Effector memory CD4-positive, alpha-beta T cell (primary cell): ENCODE measurements at places on chromosomes 7 and 10.

GRCh38 chr7:99505324-99505662 lies 831 bp downstream of the ZKSCAN5 start:
- DNase-seq, result no peak

GRCh38 chr10:132264306-132264950 lies 43.3 kb downstream of the STK32C start:
- DNase-seq, result no peak

DNA sequence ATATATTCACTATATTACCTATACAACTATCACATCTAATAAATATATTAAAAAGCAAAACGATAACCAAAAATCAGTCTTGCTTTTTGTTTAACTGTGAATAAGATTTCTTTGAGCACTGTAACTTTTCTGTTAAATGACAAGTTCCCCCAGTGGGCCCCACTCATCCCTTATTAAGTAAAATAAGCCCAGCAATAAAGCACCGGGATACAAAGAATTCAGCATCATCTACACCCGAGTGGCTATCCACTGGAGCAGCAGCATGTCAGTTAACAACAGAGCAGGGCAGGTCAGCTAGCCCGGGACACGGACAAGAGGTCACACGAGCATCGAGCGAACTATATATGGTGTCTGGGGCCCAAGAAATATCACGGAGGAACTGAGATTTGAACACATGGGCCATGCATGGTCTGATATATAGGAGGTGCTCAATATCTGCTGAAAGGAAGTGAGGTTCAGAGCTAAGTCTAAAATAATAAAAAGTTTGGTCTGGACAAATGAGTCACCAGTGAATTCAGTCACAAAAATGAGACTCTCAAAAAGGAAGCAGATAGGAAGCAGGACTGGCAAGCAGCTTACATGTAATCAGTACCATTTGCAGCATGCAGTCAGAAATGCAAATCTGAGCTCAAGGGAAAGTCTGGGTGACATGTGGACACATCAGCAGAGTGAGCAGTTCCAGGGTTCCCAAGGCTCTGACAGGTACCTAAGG lies 4.1 kb downstream of the ERCC6 start:
- DNase-seq, result no peak

DNA sequence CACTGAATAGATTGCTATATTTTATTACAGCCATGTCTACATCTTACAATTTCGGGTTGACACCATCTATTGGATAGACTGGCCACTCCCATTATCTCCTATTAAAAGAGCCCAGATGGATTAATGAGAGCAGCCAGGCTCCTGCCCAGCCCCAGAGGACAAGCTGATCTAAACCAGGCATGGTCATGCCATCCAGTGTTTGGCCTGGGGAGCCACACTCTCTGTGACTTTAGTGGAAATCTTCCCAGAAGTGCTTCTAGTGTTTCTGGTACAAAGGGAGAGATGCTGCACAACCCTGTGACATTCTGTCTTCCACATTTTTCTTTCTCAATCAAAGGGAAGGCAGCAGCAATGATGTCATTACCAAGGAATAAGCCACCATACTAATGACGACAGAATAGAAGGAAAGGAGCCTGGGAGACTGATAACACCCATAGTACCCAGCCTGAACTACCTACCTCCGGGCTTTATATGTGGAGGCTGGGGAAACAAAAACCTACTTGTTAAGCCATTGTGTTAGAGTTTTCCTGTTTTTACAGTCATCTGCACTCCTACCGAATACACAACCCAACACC lies 5.0 kb downstream of the NEBL start:
- no peak for DNase-seq

DNA sequence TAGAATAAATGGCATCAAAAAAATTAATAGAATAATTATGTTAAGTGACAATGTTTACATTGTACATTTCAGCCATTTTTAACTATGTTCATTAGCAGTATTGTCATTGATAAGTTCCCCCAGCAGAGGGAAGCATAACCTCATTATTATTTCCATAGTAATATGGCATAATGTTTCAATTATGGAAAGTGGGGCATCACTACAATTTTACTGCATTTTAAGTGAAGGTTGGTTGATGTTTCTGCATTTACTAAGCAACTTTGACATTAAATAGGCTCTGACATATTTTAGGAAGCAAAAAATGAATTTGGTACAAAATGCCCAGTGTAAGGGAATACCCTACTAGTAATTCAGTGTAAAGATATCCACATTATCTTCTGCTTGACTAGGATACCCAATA lies 218.3 kb downstream of the SEMA3A start:
- DNase-seq, result no peak

DNA sequence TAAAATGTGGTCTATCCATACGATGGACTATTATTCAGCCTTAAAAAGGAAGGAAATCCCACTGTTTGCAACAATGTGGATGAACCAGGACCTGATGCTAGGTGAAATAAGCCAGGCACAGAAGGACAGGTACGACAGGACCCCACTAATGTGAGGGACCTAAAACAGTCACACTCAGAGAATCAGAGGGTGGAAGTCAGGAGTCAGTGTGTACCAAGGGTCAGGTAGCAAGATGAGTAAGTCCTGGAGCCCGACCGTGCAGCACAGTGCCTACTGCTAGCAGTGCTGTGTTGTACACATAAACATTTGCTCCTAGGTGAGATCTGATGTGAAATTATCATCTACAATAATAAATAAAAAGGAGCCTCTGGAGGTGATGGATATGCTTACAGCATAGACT lies 322.3 kb downstream of the GLRX3 start:
- DNase-seq, result no peak

GRCh38 chr7:12583922-12584321 lies 13.4 kb downstream of the SCIN start:
- DNase-seq, result no peak

- no peak for DNase-seq
Observed at GRCh38 chr7:9029681-9030530, 596.5 kb downstream of the NXPH1 start.

DNA sequence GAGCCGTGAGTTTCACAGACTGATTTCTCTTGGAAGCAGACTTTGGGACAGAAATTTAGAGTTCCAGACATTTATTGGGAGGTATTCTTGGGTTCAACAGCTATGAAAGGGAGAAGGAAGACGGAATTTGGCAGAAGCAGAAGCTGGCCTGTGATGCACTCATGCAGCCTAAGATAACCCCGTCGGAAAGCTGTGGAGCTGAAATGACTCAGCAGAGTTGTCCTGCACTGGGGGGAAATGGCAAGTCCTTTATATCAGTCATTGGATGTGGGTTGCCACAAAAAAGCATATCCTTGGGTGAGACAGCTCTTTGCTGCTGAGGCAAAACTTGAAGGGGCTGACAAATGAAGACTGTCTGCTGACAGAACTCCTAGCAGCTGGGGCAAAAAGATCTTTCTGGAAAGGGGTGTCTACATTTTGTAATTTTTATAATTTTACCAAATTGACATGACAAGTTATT lies 11.5 kb upstream of the MICU1 start:
- DNase-seq, result no peak

DNA sequence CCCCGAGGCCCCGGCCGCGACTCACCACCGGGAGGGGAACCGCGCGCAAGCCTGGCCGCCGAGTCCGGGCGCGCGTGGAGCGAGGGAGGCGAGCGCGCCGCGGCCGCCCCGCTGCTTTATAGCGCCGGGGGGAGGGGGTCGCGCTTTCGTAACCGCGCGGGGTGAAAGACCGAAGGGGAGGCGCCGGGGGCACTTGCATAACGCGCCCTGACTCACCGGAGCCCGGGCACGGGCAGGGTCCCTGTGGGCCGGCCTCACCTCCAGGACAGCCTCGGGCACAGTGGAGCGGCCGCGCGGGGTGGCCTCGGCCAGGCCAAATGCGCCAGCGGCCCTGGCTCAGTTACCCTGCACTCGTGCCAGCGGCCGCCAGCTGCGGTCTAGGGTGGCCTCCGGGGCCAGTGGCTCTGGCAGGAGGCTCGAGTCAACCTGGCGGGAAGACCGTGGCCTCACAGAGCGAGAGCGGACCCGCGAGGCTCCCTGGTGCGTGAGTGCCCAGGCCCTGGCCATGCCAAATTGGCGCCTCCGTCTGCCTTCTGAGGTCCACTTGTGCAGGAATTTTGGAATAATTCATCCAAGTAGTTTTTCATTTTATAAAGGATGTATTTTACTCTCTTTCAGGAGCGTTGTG lies at the start of gene RBP4:
Gene RBP4, minus strand, starts transcription at position 90 of the 628 bp plus-strand sequence. CDS start 207 bp downstream, outside the sequence.
- no peak for DNase-seq

- no peak for DNase-seq
Observed at GRCh38 chr10:122999347-122999746, 9.2 kb downstream of the IKZF5 start.

GRCh38 chr7:39407137-39407536 lies 159.1 kb upstream of the YAE1 start:
- no peak for DNase-seq

DNA sequence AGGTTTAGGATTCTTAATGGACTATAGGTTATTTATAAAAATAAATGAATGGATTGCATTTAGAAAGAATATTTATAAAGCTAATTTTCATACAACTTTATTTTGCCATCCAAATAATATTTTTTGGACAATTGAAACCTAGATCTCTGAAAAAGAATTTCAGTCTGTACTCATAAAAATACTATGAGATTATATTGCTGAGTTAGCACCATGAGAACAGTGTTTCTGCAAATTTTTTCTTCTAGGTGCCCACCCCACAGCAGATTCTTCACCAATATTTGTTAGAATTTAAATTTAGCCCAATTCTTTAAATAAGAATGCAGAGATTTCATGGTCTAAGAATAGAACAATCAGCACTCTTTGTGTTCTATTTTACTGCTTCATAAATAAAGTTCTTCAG lies 85.6 kb upstream of the TEX47 start:
- no peak for DNase-seq

DNA sequence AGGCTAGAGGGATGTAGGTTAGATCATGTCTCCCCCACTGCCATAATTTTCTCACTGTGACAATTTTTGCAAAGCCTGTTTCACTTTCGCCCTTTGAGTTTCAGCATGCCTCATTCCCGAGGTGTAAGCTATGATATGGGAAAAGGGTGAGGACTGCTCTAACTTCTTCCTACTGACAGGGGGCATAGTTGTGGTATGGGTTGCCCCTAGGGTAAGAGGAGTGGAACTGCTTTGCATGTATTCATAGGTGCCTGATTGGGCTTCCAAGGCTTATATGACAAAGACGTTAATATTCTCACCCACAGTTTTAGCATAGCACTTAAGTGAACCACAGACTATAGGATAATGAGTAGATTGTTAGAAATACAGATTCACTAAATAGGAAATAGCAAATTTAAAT lies 148.7 kb downstream of the BBS9 start:
- no peak for DNase-seq

DNA sequence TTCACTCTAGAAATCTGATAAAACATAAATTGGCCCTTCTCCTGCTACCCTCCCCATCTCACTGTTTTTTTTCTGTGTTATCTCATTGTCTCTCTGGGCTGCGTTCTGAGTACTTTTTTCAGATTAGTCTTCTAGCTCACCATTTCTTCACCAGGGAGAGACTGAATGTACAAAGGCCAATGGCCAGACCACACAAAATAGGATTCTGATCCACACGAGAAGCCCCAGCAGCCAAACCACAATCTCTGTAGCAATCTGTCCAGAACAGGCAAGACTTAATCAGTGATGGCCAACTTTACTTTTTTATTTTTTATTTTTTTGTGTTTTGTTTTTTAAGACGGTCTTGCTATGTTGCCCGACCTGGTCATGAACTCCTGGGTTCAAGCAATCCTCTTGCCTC lies 55.9 kb upstream of the PAPSS2 start:
- DNase-seq, result no peak

- DNase-seq, result no peak
Observed at GRCh38 chr7:43572516-43573049, 10.3 kb upstream of the STK17A start.
